ENCODE measurements at places on chromosomes 5 and 9.

GRCh38 chr5:3301306-3301705 is 294.3 kb upstream of the IRX1 start:
- peak; percentile 43 for DNase-seq

DNA sequence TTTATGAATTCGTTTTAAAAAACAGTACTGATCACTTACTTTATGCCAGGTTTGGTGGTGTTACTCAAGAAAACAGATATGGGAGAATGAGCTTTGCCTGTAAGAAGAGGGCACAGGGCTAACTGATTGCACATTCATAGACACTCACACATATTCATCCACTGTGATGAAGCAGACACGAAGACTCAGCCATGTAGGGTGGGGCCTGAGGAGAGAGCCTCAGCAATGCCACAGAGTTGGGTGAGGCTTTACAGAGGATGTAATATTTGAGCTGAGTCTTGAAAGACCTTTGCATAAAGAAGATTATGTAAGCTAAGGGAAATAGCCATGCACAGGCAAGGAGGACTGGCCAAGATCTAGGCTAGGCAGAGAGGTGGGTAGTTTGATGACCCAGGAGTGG is 472.8 kb downstream of the PSAT1 start:
- no peak for DNase-seq

DNA sequence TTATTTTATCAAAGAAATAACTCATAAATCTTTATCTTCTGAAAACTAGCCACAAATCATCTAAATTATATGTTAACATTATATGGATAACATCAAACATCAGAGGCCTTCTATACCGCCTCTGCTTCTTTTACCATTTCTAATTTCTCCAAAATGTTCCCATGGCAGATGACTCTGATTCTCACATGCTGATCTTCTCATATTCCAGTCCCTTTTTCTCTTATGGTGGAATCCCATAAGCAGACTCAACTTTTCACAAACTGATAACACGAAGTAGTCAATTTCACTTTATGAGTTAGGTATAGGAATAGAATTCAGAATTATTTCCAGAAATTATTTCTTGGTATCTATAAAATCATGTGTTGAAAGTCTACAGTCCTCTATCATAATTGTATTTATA is 212.3 kb downstream of the ENC1 start:
- no peak for DNase-seq

GRCh38 chr5:145243016-145243415 is 592.1 kb downstream of the PRELID2 start:
- DNase-seq = no peak

GRCh38 chr5:164358531-164359259 is 853.3 kb downstream of the MAT2B start:
- no peak for DNase-seq

DNA sequence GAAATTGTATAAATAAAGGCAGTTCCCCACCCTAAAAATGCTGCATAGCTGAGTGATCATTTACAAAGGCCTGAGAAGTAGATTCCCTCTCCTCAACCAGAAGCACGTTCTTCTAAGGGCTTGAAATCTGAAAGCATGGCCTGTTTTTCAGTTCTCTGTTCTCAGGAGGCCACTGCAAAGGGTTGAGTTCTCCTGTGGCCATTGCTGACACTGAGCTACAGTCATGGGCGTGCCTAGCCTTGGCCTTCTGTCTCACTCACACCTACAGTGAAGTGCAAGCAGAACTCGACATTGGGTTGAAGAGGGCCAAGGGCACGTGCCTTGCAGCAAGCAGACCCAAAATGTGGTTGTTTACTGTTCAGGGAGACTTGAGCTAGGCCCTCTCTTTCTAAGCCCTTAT is 276.6 kb upstream of the VLDLR start:
- no peak for DNase-seq

DNA sequence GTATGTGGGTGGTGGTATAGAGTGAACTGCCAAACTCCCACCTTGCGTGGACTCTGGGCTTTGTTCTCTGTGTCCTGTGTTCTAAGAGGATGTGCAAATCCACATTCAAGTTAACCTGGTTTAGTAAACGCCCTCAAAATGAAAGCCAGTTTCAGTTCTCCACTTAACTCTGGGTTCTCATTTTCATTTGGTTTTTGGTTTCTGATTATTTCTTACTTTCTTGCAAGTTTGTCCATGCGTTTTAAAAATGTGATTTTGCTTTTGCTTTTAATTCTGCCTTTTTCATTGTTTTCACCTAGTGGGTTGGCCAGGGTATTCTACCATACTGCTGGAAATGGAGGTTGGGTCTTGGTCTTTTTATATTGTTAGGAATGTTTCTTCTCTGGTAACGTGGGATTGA is 38.2 kb downstream of the GALNT10 start:
- DNase-seq = no peak

- DNase-seq = no peak
These were observed 25.2 kb downstream of the DPYSL3 start for GRCh38 chr5:147484708-147485020.

DNA sequence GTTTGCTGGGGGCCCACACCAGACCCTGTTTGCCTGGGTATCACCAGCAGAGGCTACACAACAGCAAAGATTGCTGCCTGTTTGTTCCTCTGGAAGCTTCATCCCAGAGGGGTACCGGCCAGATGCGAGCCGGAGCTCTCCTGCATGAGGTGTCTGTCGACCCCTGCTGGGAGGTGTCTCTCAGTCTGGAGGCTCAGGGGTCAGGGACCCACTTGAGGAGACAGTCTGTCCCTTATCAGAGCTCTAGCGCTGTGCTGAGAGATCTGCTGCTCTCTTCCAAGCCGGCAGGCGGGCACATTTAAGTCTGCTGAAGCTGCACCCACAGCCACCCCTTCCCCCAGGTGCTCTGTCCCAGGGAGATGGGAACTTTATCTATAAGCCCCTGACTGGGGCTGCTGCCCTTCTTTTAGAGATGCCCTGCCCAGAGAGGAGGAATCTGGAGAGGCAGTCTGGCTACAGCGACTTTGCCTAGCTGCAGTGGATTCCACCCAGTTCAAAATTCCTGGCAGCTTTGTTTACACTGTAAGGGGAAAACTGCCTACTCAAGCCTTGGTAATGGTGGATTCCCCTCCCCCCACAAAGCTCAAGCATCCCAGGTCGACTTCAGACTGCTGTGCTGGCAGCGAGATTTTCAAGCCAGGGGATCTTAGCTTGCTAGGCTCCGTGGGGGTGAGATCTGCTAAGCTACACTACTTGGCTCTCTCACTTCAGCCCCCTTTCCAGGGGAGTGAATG is 206.0 kb upstream of the TLX3 start:
- DNase-seq = no peak

GRCh38 chr9:679462-679861 is 162.0 kb upstream of the DMRT1 start:
- DNase-seq = no peak

DNA sequence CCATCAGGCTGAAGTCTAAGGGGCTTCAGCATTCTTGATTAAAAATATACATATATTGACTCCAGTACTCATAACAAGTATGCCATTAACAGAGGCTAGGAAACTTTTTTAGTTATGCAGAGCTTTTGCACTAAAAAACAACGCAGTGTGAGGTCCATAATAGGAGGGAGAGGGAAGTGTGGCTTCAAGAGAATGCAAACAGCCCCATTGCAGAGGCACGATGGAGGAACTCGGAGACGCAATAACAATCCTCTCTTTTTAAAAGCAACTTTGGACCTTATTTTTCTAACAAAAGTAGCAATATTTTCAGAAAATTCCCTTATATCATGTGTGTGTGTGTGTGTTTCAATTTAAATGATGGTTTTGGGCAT is 150.0 kb upstream of the PTCH1 start:
- peak; percentile 29 for DNase-seq

DNA sequence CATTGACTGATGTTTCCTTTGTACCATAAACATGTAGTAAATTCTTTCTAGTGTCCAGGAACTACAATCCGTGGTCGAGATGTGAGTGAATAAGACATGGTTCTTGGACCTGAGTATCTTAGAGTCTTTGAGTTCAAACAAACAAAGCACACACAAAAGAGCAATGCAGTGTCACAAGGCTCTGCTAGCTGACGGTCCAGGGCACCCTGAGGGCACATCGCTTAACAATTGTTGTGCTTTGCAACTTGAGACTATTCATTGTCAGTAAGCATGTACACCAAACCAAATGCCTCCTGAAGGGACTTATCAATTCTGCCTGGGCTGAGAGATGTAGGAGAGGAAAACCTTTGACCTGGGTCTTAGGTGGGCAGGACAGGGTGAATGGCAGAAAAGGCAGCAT is 84.8 kb downstream of the CAMK4 start:
- peak; percentile 35 for DNase-seq
